Renal cortex interstitium (tissue), 15 donors: ENCODE measurements at places on chromosomes 5 and 9.

DNA sequence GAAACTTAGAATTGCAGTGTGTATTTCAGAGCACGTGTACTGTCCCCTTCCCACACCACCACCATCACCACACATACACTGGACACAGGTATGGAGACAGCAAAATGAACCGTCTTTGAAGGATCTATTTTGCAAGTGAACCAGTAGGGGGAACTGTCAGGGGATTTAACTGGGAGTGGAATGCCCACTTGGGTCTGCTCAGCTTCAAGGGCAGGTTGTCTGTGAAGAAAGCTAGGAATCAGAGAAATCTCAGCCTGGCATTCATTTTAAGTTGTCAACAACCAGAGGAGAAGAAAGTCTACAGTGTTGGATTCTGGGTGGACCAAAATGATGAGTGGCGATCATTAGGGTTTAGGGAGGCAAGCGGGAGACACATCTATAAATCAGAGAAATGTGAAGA, 147.0 kb downstream of the DCP2 start:
- DNase-seq, result peak; percentile 23

DNA sequence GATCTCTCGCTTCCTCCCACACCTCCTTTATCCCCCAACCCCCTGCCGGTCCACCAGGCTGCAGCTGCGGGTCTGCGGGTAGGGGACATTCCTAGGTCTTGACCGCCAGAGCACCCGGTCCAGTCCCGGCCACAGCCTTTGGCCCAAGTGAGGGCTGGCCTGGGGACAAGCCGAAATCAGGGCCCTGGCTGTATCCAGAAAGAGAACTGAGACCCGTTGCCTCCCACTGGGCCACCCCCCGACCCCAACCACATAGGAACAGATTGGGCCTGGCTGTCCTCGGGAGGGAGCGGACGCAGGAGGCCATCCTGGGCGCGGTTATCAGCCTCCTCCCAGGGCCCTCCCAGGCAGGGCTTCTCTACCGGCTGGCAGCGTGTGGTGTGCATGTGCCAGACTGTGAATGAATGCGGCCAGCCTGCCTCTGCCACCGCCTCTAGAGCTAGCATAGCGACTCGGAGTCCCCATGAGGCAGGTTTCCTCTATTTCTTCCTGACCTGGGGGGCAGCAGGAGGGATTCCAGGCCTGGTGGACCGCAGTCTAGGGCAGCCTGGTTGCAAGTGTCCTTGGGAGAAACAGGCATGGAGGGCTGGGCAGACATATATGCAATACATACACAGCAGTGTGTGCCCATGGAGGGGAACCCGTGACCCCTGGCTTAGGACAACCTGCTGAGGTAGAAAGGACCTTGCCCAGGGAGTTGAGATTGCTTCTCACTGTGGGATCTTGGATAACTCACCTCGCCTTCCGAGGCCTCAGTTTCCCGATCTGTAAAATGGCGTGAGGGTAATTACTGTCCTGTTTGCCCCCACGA, 1.2 kb downstream of the N4BP3 start:
- no peak for DNase-seq

DNA sequence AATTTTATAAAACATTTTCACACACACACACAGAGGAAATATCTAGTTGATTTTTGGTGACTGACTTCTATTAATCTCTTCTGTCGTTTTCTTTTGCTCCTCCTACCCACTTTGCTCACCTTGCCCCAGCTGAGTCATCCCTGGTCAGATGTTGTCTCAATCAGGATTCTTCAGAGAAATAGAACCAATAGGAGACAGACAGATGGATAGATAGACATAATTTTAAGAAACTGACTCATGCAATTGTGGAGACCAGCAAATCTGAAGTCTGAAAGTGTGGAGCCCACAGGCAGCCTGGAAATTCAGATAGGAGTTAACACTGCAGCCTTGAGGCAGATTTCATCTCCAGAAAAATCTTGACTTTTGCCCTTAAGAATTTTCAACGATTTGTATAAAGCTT, 37.0 kb upstream of the PIK3R1 start:
- no peak for DNase-seq

DNA sequence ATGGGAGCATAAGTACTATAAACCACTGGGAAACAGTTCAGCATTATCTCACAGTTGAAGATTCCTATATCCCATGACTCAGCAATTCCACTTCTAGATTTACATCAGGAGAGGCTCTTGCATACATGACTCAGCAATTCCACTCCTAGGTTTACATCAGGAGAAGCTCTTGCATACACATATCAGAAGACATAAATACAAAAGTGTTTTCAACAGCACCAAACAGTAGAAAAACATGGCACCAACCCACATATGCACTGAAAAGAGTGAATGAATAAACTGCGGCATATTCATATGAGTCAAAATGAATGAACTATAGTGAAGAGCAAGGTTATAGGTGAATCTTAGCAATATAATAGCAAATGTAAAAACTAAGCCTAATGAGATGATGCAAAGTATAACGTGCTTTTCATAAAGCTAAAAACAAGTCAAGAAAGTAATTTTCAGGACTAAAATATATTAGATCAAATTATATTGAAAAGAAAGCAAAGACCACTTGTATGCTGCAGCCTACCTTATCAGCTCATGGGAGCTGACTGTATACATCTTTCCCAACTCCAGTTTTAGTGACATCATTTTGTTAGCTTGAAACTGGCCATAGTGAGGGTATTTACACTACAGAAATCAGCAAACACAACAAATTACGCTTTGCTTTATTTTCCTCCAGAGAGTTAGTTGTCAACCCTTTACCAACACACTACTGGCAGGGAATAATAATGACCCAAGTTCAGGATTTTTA, 95.8 kb downstream of the ANKRD18B start:
- no peak for DNase-seq

DNA sequence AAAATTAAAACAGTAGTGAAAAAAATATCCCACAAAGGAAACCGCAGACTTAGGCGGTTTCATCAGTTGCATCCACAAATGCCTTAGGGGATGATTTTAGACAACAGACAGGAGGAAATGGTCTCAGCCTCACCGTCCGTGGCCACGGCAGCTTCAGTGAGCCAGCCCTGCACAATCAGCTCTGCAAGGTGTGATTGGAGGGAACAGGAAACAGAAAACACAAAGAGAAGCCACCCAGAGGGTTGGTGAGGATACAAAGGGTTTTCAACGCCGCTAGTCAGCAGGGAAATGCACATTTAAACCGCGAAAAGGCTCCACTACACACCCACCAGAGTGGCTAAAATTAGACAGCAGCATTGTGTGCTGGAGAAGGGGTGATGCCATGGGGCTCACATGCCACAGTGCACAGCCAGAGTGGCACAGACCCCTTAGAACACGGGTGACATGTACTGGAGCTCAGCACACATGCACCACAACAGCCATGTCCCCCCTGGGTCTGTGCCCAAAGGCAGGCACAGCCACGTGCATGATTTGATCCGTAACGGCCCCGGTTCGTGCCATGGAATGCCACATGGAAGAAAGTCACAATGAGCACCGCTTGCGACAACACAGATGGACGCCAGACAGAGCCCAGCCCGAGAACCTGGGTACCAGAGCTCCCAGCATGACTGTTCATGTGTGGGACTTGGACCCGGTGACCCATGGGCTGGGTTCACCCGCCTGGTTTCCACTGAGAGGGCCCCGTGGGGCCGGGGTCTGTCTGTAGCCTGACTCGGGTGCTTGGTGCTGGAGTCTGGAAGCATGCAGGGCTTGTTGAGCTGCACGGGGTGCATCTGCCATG, 18.3 kb upstream of the TERT start:
- DNase-seq, result no peak

DNA sequence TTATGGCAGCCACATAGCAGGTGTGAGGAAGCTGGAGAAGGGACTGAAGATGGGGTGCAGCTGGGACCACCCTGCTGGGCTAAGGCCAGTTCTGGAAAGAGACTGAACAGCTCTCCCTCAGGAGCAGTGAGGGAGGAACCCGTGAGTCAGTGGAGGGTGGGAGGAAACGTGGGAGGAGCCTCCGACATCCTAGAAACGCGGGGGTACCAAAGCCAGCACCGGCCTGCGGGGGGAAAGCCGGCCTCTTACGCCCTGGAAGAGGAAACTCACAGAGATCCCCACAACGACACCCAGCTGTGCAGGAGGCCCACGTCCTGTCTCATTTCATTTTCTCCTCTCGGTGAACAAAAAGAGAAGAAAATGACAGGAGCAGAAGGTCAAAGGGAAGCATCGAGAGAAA, 185.8 kb upstream of the IRX4 start:
- DNase-seq, result no peak

DNA sequence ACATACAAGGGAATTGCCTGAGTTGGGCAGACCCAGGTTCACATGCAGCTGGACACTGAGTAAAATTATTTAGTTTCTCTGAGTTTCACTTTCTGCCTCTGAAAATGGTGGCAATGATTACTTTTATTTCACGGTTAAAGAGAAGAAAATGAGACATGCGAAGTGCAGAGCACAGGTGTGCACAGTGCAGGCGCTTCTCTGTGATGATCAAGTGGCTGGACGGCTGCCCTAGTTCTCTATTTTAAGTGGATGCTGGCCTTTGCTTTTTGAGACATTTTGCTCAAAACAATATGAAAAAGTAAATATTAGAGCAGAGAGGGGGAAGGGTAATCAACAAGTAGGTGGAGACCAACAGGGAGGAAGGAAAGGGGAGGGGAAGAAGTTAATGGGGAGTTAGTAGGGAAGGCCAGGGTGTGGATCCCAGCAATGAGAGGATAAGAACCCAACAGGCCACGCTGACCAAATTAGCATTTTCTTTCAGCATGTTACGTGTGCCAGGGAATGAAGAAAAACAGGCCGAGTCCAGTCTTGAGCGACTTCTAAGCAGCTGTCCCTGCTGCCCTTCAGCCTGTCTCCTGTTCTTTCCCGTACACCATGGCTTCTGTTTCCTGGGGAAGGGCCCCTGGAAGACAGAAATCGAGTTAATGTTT, 16.1 kb downstream of the SNX18 start:
- no peak for DNase-seq

DNA sequence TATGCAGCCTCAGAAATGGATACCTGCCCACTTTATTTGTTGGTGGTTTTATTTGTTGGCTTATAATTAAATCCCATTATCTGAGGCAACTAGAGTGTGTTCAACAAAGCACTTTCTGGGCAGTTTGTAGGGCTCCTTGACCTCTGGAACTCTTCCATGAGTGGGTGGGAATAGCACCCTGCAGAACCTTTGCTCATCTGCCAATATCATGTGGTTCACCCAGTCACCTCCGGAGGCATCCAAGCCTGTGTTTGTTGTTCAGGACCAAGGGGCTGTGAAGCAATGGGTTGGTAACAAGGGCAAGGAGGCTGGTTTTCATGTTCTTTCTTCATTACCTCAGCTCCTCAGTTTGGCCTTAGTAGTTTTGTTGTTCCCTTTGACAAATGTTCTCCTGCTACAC, 314.0 kb downstream of the NDUFS4 start:
- no peak for DNase-seq

DNA sequence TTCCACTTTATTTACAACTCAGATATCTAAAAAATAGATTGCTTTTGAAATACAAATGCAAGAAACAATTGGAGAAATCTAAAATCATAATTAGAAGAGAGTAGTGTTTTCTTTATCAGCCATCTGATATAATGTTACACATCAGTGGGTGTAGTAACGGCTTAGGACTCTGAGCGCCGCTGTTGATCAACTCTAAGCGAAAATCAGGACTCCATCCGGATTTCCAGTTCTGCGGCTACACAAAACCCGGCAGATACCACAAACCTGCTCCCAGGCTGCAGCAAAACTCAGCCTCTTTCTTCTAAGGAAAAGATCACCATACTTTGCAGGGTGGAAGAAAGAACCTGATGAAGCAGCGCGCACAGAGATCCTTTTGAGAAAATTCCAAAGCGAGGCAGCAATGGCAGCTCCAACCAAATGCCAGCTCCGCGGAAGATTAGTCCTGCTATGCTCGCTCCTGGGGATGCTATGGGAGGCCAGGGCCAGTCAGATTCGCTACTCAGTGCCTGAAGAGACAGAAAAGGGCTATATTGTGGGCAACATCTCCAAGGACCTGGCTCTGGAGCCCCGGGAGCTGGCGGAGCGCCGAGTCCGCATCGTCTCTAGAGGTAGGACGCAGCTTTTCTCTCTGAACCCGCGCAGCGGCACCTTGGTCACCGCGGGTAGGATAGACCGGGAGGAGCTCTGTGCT, at the start of gene PCDHGA9:
PCDHGA9 (plus strand) TSS at position 226 of the 691 bp plus-strand sequence; CDS start at position 401, 175 bp downstream.
- no peak for DNase-seq

DNA sequence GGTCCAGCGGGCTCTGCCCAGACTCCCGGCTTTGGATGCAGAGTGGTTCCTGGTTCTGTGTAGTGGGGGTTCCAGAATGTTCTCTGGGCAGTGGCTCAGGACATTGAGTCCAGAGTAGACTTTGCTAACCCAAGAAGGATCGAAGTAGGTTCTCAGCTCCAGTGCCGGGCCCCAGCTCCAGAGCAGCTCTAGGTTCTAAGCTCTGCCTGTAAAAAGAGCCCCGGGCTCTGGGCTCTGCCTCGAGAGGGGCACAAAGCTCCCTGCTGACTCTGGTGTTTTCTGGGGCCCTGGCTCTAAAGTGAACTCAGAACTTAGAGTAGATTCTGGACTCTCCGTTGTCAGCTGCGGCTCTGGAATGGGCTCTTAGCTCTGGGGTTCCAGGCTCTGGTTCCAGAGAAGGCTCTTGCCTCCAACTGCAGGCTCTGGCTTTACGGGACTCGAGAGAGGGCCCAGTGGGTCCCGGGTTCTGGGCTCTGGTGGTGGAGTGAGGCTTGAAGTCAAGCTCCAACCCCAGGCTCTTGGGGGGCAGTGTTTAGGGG, 414 bp downstream of the WDR38 start:
- no peak for DNase-seq

- DNase-seq, result no peak
These were observed 206.1 kb downstream of the CHSY3 start for GRCh38 chr5:130110328-130110727.

DNA sequence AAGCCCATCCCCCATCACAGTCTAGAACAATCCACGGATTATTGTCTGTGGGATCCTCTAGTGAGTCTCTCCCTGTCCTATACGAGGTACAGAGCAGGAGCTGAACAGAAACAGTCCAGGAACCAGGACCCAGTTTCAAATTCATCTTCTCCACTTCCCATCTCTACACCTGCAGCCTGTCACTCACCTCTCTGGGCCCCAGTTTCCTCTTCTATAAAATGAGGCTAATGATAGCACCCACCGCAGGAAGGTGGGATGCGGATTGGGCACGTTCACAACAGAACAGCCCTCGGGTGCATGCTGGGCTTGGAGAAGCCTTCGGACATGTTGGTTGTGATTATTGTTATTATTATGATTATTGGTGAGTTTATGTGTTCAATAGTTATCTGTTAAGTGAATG, 78.5 kb downstream of the ANKRD33B start:
- DNase-seq, result no peak

- no peak for DNase-seq
These were observed 285.2 kb upstream of the ITGA1 start for GRCh38 chr5:52502460-52502999.

DNA sequence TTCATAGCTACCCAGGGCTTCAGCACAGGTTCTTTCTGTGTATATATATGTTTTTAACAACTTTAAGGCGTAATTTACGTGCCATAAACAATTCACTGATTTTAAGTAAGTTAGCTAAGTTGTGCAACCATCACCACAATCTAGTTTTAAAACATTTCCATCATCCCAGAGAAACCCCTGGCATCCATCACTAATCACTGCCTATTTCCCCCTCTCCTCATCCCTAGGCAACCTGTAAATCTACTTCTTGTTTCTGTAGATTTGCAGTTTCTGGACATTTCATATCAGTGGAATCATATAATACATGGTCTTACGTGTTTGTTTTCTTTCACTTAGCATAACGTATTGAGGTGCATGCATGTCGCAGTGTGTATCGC, 291.4 kb downstream of the FANCC start:
- no peak for DNase-seq
